Upper lobe of right lung (tissue), 1 donor: ENCODE measurements at places on chromosomes 16 and 17.
A peak's percentile ranks its signal among the peaks of the same experiment; 100 is the strongest.

DNA sequence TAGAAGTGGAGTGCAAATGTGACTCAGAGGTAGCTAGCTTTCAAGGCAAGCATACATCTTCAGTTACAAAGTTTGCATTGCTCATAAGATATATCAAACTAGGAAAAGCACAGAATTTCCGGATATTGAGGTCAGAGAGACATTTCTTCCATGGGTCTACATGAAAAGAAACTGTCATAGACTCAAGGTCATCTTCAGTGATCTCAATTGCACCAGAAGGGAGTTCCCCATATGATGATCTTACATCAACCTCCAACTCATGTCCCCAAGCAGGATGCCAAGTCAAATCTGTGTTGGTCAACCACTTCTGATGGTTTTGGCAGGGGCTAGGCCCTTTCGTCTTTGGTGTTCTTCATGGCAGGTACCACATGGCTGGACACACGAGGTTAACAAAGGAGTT lies 459.9 kb upstream of the MAF start:
- DNase-seq, result no peak

- DNase-seq, result no peak
Observed at GRCh38 chr17:37384560-37385149, 8.9 kb downstream of the C17orf78 start.

DNA sequence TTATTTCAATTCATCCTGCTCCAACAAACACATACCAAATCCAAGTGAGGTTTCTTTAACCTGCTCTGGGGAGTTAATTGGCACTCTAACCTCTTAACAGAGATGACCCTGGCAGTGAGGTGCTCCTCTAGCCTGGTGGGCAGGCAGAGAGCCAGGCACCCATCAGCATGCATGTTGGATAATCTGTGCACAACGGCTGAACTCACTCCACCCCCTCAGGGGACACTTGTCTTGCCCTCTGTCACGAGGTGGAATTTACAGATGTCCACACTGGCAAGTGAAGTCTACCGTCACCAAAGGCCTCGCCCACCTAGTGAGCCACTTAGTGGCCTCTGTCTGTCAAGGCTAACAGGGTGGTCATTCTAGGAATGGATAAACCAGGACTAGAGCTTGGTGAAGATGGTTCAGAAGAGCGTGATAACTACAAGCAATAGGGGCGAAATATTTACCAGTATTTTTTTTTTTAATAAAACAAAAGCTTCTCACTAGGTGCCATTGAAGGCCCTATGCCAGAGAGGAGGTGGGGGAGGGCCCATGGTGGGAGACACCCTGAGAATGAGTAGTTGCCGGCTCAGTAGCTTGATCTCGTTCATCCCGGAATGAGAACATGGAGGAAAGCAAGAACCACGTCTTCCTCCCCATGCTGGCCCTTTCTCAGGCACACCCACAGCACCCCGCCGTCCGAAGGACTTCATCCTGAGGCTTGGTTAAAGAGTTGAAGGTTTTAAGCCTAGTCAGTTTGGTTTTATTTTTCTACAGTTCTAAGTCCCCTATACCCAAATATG lies 25.2 kb downstream of the PLD6 start:
- DNase-seq, result no peak

GRCh38 chr17:31820691-31821435 lies 38.2 kb downstream of the COPRS start:
- DNase-seq, result no peak

- DNase-seq, result no peak
Observed at GRCh38 chr16:71912534-71913275, 17.4 kb downstream of the IST1 start.

- DNase-seq, result no peak
Observed at GRCh38 chr17:48711128-48711527, 11.2 kb downstream of the PRAC1 start.

- DNase-seq, result no peak
Observed at GRCh38 chr16:11409398-11409797, 64.1 kb downstream of the RMI2 start.

DNA sequence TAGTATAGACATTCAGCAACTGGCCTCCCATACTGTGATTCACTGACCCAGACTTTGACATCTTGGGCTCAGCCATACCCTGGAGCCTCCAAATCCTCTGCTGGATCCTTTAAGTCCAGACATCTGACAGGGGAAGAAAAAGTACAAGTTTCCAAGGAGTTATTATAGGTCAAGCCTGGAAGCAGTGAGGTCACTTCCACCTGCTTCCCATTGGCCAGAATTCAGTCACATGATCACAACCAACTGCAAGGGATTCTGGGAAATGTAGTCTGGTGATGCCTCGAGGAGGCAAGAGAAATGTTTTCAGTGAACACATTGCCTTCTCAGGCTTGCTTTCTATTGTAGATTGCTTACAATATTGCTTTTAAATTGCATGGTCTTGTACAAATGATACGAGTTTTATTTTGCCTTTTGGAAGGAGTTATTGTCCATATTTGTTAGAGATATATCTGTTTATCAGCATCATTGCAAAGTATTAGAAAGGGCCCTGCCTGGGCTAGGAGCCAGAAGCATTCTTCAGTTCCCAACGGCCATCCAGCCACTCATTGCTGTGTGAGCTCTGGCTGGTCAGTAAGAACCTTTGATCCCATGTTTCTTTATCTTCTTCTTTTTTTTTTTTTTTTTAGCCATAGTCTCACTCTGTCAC lies 696.9 kb downstream of the WWOX start:
- no peak for DNase-seq

DNA sequence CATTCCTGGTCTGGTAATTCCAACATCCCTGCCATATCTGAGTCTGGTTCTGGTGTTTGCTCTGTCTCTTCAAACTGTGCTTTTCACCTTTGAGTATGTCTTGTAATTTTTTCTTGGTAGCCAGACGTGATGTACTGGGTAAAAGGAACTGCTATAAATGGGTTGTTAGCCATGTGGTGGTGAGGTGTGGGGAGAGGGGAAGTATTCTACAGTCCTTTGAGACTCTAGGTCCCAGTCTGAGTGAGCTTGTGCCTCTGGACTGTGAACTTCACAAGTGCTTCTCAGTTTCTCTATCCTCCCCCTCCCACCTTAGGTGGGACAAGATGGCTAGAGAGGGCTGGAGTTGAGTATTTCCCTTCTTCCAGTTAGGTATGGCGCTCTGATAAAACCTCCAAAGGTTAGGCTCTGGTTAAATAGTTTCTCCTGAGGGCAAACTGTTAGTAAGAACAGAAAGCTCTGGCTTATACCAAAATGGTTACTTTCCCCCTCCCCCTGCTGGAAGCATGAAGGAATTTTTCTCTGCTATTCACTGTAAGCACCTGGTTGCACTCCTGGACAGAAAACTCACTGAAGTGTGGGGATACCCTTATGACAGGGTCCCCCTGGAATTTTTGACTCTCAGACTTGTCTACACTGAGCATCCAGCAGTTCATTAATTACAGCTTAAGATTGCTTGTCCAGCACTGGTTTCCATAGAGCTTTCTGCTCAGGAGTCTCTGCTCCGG lies 87.8 kb downstream of the MARCHF10 start:
- DNase-seq, result no peak

GRCh38 chr16:49733313-49734009 lies 122.5 kb downstream of the ZNF423 start:
- DNase-seq, result no peak

- no peak for DNase-seq
Observed at GRCh38 chr17:81340607-81341515, 45.8 kb upstream of the SLC38A10 start.

DNA sequence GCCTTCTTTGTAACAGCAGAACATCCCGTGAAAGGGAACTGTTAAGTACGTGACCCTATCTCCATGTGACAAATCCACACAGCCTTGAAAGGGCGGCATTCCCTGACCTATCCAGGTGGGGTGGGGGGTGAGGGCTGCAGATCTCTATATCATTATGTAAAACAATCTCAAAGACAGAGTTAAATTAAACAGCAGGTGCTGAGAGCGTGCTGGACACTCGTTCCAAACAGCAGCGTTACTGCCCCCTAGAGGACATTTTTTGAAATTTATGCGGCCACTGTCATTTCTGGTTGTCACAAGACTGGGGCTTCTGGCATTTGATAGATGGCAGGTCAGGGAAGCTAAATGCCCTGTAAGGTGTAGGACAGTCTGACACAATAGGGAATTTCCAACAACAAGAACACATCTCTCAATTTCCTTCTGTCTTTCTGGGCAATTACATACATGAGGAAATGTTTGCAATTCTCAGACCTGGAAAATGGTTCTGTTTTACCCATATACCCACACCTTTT lies 6.7 kb upstream of the SLC25A39 start:
- no peak for DNase-seq

GRCh38 chr16:5709889-5710288 lies 612.3 kb upstream of the EEF2KMT start:
- DNase-seq, result no peak

GRCh38 chr17:47924785-47925677 lies 16.3 kb upstream of the PNPO start:
- DNase-seq, result no peak

DNA sequence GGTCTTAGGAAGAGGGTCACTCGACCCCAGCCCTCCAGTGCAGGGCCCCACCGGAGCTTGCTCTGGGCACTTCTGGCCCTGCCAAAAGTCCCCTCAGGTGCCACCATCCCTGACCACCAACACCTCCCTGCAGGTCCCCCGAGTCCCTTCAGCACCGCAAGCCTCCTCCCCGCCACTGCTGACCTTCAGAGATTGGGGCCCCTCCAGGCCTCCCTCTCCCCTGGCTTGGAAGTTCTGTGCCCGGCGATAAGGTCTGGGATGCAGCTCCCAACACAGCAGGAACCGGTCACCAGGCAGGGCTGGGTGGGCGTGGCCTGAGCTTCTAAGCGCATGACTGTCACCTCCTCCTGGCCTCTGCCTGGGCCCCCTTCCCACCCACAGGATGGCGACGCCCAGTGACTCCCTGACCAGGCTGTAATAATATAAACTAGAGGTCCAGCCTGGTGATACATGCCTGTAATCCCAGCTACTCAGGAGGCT lies 11.2 kb downstream of the PIEZO1 start:
- peak; percentile 88 for DNase-seq

- no peak for DNase-seq
Observed at GRCh38 chr17:5758651-5759050, 174.3 kb upstream of the NLRP1 start.

DNA sequence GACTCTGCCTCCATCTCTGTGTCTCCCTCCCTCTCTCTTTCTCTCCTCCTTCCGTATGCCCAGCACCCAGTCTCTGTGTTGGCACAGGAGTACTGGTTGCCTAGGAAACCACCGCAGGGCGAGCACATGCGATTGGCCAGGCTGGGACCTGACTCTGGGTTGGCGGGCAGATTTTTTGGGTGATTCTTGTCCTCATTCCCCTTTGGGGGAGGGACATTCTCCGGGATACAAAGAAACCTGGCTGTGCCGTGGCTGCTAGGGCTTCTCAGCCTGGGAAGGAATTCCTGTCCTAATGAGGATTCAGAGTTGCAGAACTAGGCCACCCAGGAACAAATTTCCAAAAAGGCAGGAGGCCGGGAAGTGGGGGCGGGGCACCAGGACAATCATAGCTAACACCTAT lies 168.9 kb downstream of the SHISA9 start:
- DNase-seq, result no peak

DNA sequence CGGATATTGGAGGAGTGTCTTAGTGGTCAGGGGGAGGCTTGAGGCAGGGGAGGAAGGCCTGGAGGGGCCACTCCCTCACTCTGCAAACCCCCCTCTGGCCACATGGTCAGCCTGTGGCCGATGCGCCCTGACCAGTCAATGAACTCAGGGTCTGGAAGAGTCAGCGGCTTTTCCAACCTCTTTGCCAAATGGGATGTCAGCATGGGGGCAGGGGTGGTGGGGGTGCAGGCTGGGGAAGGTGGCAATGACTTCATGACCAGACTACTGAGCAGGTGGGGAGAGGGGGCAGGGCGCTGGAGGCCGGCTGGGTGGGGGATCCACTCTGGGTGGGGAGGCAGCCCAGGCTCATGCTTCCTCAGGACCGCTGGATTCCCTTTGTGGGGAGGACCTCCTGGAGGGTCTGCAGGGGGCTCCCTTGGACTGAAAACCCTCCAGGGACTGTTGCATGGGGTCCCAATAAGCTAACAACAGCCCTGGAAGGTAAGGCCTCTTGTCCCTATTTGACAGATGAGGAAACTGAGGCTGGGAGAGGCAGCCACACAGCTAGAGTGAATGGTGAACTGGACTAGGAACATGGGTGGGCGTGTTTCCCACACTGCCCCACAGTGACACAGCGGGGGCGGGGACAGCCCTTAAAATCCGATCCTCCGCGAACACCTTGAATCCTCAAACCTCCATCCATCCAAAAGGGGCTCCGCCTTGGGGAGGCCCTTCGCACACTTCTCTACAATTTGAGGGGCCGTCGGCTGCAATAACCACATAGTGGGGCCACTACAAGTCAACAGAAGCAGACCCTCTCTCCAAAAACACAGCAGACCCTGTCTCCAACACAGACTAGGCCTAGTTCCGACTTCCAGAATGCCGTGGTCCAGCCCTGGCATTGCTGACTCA lies 81.0 kb upstream of the TOB1 start:
- DNase-seq, result no peak

- DNase-seq, result no peak
Observed at GRCh38 chr17:77733576-77734296, 224.8 kb upstream of the TNRC6C start.

GRCh38 chr17:2282297-2282873 lies 21.2 kb downstream of the SMG6 start:
- no peak for DNase-seq

DNA sequence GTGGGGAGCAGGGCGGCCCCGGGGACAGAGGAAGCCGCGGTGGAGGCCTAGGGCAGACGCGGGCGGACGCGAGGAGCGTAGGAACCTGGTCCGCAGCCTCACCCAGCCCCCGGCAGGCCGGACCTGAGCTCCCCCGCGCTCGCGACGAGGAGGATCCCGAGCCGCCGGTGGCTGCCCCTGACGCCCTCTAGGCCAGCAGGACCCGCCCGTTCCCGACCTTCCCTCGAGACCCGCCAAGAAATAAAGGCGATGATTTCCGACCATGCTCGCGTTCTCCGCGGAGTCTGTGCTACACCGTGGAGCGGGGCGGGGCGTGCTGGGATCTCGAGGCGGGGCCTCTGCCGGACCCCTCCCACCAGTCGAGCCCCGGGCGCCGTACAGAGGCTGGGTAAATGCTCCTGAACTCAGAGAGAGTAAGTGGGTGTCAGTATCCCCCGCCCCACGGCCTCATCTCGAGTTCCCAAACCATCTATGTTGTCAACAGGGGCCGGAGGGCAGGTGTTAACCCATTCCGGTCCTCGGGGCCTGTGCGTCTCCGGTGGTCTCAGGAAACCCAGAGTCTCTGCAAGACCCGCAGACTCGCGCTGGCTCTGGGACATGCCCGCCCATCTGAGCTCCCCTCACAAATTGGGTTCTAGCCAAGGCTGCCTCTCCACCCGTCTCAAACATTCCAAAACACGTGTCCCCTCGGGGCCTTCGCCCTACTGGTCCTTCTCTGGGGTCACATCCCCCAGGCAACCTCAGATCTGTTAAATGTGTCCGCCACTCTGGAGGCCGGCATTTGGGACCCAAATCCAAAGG lies 13.7 kb downstream of the SYCE1L start:
- DNase-seq, result peak; percentile 86
